ENCODE measurements at places on chromosomes 12 and 14. TPM values are rescaled to one million over a fixed set of nuclear protein-coding genes. Genes with fewer than 3 reads are reported as not detected.

OAS2 gene
- total RNA-seq = 8.2 TPM

SLC7A7 gene
- total RNA-seq = 70.4 TPM

SLC39A2 gene
- total RNA-seq = not detected

ANKRD33 gene
- total RNA-seq = not detected

CAPS2 gene
- total RNA-seq = 3.4 TPM

PLBD2 gene
- total RNA-seq = 42.2 TPM

CCDC175 gene
- not detected for total RNA-seq

PLEK2 gene
- total RNA-seq = 1.8 TPM

MEG3 gene
- 114 TPM for total RNA-seq

TSPAN9 gene
- total RNA-seq = 30.3 TPM

SERPINA1 gene
- total RNA-seq = 13.6 TPM

TRHDE gene
- total RNA-seq = 16.2 TPM

TRIM9 gene
- 4.1 TPM for total RNA-seq

E2F7 gene
- not detected for total RNA-seq

PAWR gene
- total RNA-seq = 36.3 TPM

Data from omental fat pad (tissue), 4 donors.